ENCODE measurements at places on chromosomes 2 and 18.

DNA sequence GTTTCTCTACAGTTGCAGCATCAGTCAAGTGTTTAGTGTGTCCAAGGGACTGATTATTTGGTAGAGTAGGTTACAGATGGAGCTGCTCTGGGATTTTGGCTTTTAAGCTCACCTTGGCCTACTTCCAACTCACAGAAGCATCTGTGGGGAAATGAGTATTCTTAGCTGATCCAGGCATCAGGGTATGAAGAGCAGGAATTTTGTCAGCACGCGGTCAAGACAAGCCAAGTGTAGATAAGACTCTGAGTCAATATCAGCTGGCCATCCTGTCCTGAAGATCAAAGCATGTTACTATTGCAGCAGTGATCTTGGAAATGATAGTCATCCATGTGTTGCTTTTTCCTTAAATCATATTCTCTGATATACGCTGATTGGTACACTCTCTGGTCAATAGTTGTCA, 24.4 kb downstream of the SERPINB4 start:
- no peak for DNase-seq

GRCh38 chr2:191740016-191740419, 62.1 kb downstream of the NABP1 start:
- DNase-seq: no peak

DNA sequence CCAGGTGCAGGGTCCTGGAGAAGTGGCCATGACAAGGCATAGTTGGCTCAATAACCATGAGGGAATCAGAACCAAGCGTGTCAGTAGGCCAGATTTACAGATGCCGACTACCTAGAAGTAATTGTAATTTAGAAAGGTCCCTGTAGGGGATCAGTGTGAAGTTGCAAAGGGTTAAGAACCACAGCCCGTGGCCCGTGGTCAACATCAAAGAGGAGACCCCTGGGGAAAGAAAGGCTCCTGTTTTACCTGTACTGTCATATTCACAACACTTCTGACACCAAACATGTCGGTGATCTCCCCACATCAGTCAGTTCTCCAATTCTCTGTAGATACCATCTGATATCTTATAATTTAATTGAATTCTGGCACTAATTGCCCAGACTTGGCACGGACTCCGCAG, 31.0 kb downstream of the SP100 start:
- no peak for DNase-seq

GRCh38 chr2:33064349-33064801, 117.6 kb downstream of the LTBP1 start:
- DNase-seq: no peak

DNA sequence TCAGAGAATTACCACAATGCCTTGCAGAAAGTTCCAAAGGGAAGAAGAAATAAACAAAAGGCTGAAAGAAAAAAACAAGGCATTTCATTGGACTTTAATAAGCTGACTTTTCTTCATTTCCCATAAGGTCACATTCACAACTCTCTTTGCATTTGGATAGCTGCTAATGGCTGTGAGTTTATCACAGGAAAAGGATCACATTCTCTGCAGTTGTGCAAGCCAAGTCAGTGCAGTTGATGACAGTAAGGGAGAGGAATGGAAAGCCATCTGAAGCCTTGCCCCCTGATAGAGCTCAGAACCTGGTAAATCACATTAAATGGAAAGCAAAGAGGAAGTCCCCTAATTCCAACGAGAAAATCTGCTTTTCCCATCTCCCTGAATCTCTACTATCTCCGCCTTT, 950.6 kb downstream of the CNTNAP5 start:
- DNase-seq: no peak

DNA sequence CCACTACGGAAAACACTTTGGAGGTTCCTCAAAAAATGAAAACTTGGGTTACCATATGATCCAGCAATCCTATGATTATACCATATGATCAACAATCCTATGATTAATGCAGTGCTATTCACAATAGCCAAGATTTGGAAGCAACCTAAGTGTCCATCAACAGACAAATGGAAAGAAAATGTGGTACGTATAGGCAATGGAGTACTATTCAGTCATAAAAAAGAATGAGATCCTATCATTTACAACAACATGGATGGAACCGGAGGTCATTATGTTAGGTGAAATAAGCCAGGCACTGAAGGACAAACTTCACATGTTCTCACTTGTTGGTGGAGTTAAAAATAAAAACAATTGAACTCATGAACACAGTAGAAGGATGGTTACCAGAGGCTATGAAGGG, 27.6 kb downstream of the CLHC1 start:
- DNase-seq: no peak

GRCh38 chr18:77151772-77152520, 19.4 kb upstream of the MBP start:
- DNase-seq: no peak

GRCh38 chr2:127597984-127598380, 48.0 kb upstream of the GPR17 start:
- no peak for DNase-seq

DNA sequence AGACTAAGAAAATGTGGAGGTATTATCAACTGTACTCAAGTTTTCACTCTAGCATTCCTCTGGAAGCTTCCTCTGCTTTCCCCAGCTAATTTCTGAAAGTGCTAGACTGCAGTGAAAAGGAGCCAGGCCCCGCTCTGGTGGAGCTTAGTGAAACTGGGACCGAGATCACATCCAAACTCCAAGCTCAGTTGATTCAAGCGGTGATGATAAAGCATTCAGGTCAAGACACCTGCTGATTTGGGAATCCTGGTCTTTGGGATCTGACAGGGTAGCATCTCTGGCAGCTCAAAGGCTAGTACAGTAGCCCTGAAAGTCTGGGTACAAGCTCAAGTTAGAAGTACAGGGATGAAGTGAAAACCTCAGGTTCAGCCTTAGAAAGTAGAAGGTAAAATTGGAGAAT, 120.2 kb upstream of the CRIM1 start:
- no peak for DNase-seq

DNA sequence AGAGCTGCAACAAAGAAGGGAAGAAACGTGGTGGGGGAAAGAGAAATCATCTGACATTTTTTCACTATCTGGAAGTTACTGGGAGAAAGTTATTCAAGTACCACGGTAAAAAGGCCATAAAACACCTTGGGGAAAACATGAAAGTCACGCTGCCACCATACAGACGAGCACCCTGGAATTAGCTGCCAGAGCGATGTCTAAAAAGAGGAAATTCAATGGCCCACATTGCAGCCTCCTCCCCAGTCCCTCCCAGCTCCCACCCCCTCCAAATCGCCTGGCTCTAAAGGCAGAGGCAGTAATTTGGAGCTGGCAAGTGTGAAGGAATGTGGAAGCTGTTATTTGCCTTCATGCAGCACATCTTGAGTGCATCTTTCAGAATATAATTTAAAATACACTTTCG, 192.0 kb downstream of the ALK start:
- no peak for DNase-seq

GRCh38 chr2:54763636-54764291, 40.3 kb downstream of the EML6 start:
- no peak for DNase-seq

GRCh38 chr2:159609811-159610549, 6.4 kb downstream of the BAZ2B start:
- no peak for DNase-seq

DNA sequence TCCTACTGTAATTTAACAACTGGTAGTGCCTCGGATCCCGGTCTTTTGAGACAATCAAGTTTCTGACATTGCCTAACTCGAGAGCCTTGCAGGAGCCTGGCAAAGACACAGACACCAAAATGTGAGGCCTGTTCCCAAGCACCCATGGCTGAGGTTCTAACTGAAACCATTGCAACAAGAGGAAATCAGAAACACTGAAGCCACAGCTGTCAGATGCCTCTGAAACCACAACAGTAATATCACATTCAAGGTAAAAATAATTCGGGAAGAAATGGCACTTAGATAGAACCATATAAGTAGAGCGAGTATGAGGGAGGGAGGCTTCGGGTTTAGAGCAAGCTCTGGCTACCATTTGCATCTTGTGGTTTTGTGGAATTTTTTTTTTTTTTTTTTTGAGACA, 285.9 kb downstream of the FBXO15 start:
- no peak for DNase-seq

- DNase-seq: no peak
Measured at GRCh38 chr2:219521066-219521880, 7.0 kb downstream of the ASIC4 start.

DNA sequence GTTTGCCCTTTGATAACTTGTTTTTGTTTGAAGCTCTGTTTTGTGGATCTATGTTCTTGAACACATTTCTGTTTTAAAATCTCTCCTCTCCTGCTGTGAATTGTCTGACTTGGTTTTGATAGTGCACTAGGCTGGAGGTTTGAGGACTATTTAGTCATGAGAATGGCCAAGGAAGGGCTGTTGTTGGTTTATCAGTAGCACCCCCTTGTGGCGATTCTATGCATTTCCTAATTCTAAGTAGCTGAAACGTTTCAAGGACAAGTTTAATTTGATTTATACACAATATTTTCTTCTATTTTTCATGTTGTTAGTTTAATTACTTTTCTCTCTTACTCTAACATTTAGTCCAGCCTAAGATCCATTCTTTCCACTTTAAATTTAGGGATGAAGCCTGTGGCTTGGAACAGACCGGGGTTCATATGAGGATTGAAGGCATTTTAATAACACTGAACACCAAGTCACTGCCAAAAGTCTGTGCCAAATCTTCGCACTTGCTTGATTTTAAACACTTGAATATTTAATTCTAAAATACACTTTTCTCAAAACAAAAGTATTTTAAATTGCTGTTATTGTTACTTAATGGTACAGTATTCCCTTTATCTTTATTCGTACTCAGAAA, 166.0 kb downstream of the SOCS6 start:
- no peak for DNase-seq

DNA sequence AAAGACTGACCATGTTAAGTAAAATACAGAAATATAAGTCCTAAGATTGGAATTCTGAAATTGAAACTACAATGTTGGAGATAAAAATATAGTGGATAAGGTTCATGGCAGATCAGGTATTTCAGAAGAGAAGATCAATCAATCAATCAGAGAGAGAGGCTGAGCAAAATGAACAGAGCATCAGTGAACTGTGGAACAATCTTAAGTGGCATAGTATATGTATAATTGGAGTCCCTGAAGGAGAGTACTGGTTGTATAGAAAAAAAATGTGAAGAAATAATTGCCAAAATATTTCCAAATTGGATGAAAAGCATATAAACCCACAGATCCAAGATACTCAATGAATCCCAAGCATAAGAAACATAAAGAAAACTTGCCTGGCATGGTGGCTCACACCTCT, 35.0 kb downstream of the ASB18 start:
- no peak for DNase-seq

GRCh38 chr18:40243607-40244006, 1711.4 kb upstream of the PIK3C3 start:
- DNase-seq: no peak

GRCh38 chr2:88874063-88874657, 182.7 kb downstream of the RPIA start:
- no peak for DNase-seq

GRCh38 chr2:150214626-150215025, 272.8 kb downstream of the RND3 start:
- DNase-seq: no peak

DNA sequence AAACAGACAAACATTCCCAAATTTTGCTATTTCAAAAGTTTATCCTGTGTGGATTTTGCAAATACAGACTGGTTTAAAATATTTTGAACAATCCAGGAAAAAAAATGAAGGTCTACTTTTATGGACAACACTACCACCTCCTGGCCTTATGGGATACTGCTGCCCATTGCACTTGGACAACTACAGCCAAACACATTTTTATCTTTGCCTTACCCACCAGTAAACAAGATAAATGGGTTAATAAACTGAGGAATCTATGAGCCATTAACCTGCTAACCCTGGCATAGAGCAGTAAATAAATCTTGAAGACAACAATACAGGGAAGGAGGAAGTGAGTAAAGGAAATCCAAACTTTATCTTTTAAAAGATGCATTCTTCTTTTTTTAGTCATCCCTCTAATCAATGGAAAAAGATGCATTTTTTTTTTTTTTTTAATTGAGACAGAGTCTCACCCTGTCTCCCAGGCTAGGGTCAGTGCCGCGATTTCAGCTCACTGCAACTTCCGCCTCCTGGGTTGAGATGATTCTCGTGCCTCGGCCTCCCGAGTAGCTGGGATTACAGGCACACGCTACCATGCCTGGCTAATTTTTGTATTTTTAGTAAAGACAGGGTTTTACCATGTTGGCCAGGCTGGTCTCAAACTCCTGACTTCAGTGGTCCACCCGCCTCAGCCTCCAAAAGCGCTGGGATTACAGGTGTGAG, 2.1 kb upstream of the SPIRE1 start:
- DNase-seq: no peak

- no peak for DNase-seq
Measured at GRCh38 chr18:52596748-52597435, 256.9 kb downstream of the DCC start.

GRCh38 chr2:101036562-101036961, 34.5 kb downstream of the RPL31 start:
- DNase-seq: no peak

DNA sequence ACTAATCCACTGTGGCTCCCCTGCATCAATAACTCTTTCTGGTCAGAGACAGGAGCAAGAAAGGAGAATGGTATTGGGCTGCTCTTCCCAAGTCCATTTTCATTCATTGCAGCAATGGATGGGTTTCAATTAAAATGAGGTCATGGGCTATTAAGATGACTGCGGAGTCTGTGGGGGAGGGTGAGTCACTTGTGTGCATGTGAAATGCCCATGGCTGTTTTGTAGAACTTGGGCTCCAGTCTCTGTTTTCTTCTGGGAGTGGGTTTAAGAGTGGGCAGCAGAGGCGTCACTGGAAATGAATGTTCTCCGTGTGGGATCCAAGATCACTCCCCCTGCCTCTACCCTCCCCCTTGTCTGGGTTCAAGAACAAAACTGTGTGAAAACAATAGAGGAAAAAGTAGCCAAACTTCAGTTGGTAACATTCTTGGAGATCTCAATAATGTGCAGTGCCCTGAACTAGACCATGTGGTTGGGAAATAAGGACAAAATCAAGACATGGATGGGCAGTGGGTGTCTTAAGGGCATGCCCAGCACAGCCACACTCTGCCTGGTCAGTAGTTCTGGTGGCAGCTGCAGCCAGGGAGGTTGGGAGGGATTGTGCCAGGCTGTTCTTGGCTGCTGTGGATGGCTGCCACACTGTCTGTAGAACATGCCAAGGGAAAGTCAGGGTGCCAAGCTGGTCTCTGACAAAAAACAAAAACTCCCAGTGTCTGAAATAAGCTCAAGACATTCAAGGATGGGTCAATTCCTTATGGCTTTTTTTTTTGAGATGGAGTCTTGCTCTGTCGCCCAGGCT, 68.2 kb upstream of the CXCR4 start:
- no peak for DNase-seq

DNA sequence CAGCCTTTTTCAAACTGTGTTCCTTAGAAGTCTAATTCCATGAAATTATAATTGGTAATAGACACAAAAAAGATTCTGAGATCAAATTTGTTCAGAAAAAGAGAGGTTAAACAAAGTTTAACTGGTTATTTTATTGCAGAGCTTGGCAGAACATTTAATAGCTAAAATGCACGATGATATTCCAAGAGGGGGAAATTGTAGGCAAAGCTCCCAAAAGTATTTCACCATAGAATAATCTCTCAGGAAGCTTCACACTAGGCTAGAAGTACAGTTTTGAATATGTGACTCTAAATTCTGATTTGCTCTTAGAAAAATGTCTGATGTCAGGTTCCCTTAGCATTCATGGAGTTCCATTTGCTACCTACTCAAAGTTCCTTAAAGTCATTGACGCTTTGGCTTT, 292.4 kb upstream of the SETBP1 start:
- DNase-seq: no peak

- no peak for DNase-seq
Measured at GRCh38 chr2:209565896-209566582, 142.2 kb downstream of the MAP2 start.

Data from stimulated activated CD4-positive, alpha-beta T cell treated with anti-CD3 and anti-CD28 coated beads, TNF-alpha, amount 100 ng/mL, for 1 hour (primary cell).